Naive B cell (primary cell): ENCODE measurements at places on chromosomes 6 and 20. TPM values are rescaled to one million over a fixed set of nuclear protein-coding genes. Genes with fewer than 3 reads are reported as not detected.

The ZSCAN26 gene
- 20.3 TPM for polyA plus RNA-seq

The RGS17 gene
- polyA plus RNA-seq = not detected

GRCh38 chr6:80098392-80098791, 8.1 kb upstream of the BCKDHB start:
- peaks cover 39% of the 10 kb centered on the region for H3K27me3 ChIP-seq
- DNase-seq = no peak
- H3K36me3 ChIP-seq = no peaks in the 10 kb centered on the region
- no peak overlapping the region for H3K4me3 ChIP-seq
- no peak overlapping the region for H3K27ac ChIP-seq

DNA sequence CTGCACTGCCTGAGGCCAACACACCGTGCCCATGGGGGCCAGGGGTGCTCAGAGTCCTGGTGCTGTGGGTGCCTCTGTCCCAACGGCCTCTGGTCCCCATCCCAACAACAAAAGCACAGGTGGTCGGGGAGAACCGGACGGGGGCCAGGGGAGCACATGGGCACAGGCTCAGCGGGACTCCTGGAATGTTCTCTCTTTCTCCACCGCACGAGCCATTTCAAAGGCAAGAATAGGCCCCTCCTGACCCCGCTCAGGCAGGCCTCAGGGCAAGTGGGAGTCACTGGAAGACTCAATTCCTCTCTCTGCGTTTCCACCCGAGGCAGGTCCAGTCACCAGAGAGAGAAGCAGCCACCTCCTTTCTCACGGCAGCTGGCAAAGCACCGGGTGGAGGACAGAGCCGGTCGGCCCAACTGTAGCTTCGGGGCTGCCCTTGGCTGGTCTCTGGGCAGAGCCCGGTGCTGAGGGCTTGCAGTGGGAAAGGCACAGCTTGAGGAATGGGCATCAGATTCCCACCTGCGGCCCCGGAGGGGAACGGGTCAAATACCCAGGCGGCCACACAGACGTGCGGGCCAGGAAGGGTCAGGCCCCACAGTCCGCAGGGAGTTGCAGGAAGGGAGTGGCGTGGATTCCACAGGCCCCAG, 55.2 kb downstream of the KCNQ2 start:
- H3K4me3 ChIP-seq = no peak overlapping the region
- H3K4me1 ChIP-seq = no peaks in the 10 kb centered on the region
- H3K36me3 ChIP-seq = no peaks in the 10 kb centered on the region
- H3K27me3 ChIP-seq = no peaks in the 10 kb centered on the region
- no peak for DNase-seq
